ENCODE measurements at places on chromosomes 13 and 19. TPM values are rescaled to one million over a fixed set of nuclear protein-coding genes. Genes with fewer than 3 reads are reported as not detected.

MIPEP gene
- total RNA-seq, result 32.2 TPM

CEACAM16 gene
- not detected for total RNA-seq

ETFB gene
- 101 TPM for total RNA-seq

CFAP97D2 gene
- 1.3 TPM for total RNA-seq

TICAM1 gene
- 18.2 TPM for total RNA-seq

PLD3 gene
- 257 TPM for total RNA-seq

SLC7A10 gene
- 0.71 TPM for total RNA-seq

ZNF729 gene
- not detected for total RNA-seq

Data from lung (tissue), 17 donors.